ENCODE measurements at places on chromosomes 12 and 14.

DNA sequence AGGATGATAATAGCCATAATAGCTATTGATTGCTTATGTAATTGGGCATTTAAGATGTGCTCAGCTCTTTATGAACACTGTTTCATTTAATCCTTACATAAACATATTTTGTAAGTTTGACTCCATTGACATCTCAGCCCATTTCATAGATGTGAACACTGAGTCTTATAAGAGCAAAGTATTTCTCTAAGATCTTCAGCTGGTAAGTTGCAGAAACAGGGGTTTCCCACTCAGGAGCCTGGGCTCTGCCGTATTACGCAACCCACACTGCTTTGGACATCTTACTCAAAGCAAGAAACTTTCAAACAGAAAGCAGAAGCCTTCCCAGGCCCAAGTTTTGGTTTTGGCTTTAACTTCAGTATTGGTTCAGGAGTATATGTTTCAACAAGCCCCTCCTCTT, 705.1 kb downstream of the MED13L start:
- DNase-seq: no peak

- DNase-seq: no peak
Measured at GRCh38 chr12:117897372-117898161, 71.2 kb downstream of the KSR2 start.

- DNase-seq: no peak
Measured at GRCh38 chr12:27711317-27711682, 668 bp downstream of the MRPS35 start.

GRCh38 chr12:79933532-79934264, 1.2 kb downstream of the PPP1R12A start:
- DNase-seq: peak; percentile 6

GRCh38 chr12:48022180-48022521, 17.9 kb upstream of the COL2A1 start:
- no peak for DNase-seq

- no peak for DNase-seq
Measured at GRCh38 chr12:101551362-101552114, 43.2 kb upstream of the MYBPC1 start.

GRCh38 chr14:31902002-31902401, 175.1 kb upstream of the ARHGAP5 start:
- no peak for DNase-seq

- peak; percentile 77 for DNase-seq
Measured at GRCh38 chr12:14961466-14962152, at the start of gene ARHGDIB. Gene ARHGDIB (minus strand): TSS chr12:14961601. CDS start chr12:14950712, 10,889 bp downstream.

DNA sequence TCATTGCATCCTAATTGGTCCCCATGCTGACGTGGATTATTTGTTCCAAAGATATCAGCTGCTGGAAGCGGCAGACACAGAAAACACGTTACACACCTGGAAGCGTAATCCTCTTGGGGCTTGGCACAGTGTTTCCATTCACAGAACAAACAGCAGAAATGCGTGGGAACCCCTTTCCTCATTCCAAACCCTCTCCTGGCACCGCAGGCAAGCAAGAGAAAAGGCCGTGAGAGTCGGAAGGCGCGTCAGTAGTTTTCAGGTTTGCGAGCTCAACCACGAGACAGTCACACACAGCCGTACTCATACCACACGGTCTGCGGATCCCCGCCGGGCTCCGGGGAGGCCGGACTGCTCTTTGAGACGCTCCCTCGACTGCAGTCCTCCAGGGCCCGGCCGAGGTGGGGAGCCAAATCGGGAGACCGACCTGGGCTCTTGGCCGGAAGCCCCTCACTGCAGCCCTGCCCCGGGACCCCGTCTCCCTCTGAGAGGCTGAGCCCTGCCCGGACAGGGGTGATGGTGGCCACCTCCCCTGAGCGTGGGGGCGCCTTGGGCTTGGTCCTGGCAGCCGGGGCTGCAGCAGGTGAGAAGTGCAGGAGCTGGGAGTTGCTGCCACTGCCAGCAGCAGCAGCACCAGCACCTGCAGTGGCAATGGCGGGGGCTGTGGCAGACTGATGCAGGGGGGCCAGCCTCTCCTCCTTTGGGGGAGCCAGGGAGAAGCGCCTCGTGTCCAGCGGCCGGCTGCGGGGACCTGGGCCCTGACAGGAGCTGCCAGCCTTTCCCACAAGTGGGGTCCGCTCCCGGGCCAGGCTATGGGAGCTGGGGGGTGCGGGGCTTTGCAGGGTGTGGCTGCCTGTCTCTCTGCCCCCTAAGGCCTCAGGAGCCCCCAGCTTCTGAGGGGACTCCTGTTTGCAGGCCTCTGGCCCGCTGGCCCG, 28.1 kb upstream of the GPR68 start:
- no peak for DNase-seq

DNA sequence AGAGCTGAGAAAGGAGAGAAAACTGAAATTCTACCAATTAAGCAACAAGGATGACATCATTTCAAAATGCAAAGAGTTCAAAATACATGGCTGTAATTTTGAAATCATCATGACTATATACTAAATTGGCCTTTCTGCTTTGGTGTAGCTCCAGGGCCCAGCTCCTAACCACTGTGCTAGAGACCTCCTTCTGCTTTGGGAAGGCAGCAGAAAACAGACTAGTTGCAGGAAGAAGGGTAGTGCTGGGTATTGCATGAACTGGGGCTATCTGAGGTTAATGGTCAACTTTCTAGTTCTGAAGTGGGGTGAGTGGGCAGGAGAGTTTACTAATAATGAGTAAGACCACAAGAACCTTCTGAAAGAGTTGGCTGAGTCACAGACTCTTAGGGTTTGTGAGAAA, 66.2 kb downstream of the PTGER2 start:
- no peak for DNase-seq

- DNase-seq: no peak
Measured at GRCh38 chr12:110717037-110717436, 25.7 kb downstream of the PPP1CC start.

- DNase-seq: no peak
Measured at GRCh38 chr14:93629643-93630042, 158.6 kb downstream of the PRIMA1 start.

Data from stimulated activated CD8-positive, alpha-beta memory T cell treated with anti-CD3 and anti-CD28 coated beads, Interleukin-7, amount 100 ng/mL, for 4 hours (primary cell).